Stimulated activated CD4-positive, alpha-beta T cell treated with anti-CD3 and anti-CD28 coated beads, Interleukin-12 subunit alpha, Interleukin-12 subunit beta, amount 100 ng/mL, for 24 hours (primary cell): ENCODE measurements at places on chromosomes 5 and 9.

DNA sequence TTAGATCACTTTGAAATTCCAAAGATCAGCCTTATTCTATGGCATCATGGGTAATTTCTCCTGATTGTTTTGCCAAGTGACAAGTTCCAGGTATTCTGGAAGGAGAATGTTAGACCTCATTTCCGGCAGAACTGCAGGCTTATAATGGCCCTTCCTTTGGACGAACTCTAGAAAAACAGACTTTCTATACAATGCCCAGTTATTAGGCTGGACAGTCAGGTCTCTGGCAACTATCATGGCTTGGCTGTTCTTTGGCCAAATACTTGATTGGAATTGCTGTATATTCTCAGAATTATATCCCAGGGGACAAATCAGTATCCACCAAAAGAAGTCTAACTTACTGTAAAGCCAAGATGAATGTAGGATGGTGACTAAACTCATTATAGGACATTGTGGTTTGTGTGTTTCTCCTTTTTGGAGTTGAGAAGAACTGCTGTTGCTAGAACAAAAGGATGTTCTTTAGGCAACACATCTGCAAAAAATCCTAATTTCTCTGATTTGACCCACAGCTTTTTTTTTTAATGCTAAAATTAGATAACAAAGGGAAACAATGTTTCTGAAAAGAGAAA is 69.0 kb downstream of the ADAMTSL1 start:
- DNase-seq: no peak

GRCh38 chr5:9543311-9543920 is 2.5 kb downstream of the SEMA5A start:
- DNase-seq: no peak

DNA sequence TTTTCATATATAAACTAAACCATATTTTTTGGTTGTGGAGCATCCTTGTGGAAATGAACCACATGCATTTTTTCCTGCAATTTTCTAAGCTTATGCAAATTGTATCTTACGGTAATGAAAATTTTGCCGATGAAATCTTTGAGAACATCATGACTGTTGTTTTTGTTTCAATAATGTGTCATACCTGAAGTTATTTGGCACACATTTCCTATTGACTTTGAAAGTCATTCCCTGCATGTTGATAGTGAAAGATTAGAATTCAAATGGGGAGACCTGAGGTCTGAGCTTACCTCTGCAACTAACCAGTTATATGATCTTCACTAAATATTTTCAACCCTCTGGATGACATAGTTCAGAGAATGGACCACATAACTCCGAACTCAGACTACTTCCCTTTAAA is 88.5 kb downstream of the PRR16 start:
- no peak for DNase-seq

GRCh38 chr5:177994561-177995190 is 1.4 kb downstream of the PROP1 start:
- DNase-seq: no peak

DNA sequence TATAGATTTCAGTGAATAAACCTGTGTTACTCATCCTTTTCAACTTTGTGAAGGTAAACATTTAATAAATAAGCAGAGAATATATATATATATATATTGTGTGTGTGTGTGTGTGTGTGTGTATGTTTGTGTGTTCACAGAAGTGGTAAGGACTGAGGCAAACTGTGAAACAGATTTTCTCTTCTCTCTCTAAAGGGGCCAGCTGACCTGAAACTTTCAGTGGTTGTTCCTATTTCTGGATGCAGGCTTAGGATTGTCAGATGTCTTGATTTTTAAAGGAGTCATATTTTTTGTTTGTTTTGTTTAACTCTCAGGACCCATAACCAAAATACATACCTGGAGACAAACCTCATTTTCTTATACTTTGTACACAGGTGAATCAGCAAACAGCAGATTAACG is 714.9 kb upstream of the MEF2C start:
- DNase-seq: no peak

DNA sequence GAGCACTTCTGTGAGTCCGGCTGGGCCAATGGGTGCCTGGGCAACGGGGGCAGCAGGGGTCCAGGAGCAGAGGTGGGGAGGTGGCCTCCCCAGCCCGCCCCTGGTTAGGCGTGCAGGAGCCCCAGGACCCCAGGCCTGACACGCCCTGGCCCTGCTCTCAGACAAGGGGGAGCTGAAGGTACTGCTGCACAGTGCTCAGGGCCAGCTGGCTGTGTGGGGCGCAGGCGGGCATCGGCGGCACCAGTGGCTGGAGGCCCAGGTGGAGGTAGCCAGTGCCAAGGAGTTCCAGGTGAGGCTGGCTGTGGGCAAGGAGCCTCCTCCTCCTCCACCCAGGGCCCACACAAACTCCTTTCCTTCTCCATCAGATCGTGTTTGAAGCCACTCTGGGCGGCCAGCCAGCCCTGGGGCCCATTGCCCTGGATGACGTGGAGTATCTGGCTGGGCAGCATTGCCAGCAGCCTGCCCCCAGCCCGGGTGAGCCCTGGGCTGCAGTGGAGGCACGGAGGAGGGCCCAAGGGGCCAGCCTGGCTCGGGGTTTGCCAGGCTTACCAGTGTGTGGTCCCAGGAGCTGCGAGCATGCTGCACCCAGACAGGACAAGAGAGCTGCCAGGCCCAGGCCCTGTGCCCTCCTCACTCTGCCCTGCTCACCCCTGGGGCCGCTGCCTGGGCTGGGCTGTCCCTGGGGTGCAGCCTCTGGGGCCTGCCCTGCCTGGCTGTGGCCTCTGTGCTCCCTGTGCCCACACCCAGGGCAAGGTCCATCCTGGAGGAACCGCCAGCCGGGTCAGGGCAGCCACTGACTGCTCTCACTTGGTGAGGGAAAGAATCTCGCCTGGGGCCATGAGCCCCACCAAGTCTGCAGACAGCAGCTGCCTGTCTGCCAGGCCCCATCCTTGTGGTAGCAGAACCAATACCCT is 7.0 kb downstream of the MAMDC4 start:
- DNase-seq: no peak

GRCh38 chr5:73376618-73377170 is 71.9 kb downstream of the FOXD1 start:
- DNase-seq: no peak

GRCh38 chr9:13810510-13810909 is 503.4 kb downstream of the NFIB start:
- DNase-seq: no peak

DNA sequence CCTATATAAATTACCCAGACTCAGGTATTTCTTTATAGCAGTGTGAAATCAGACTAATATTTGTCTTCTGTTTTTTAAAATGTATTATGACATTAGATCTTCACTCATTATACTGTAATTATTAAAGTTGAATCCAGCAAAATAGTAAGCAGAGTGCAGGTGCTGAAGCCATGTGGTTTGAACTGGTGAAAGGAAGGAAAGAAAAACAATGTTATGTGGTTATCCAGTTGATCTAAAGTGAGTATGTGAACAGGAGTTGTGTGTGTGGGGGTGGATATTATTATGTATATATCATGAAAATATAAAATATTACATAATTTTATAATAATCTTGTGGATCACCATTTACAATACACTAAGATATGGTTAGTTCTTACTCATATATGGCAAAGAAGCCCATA is 593.7 kb downstream of the SEMA5A start:
- no peak for DNase-seq

- DNase-seq: no peak
Observed at GRCh38 chr9:14103115-14103514, 210.8 kb downstream of the NFIB start.

DNA sequence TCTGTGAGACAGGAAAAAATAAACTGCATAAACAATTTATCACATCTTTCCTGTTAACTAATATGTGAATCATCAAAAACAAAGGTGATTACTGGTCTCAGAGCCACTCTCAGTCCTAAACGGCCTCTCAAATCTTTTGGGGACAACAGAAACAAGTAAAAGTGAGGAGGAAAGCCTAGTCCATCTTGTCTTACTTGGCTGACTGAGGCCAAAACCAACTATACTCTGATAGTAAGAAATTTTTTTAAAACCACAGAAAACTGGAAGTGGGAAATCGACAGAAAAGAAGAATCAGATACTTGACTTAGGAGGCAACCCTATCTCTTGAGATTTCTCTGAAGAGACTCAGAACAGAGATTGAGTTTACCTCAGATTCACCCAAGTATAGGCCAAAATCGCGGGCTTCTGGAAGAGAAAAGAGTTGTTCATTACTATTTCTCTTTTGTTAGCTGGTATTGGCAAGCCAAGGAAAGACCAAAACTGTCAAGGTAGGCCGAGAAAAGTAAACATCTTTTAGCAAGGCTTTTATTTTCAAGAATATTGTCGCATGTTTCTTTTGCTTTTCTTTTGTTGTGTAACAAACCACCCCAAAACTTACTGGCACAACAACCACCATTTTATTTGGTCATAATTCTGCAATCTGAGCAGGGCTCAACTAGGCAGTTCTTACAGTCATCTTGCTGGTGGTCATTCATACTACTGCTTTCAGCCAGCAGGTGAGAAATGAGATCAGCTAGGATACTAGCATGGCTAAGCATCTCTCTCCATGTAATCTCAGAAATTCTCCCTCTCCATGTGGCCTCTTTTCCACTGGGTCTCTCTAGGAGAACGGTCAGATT is 46.1 kb downstream of the RFX3 start:
- DNase-seq: no peak

- no peak for DNase-seq
Observed at GRCh38 chr9:88011005-88011766, 36.9 kb upstream of the CDK20 start.
